ENCODE measurements at places on chromosomes 2 and 18.

GRCh38 chr2:239852272-239852671, 172.9 kb downstream of the NDUFA10 start:
- no peak for DNase-seq

DNA sequence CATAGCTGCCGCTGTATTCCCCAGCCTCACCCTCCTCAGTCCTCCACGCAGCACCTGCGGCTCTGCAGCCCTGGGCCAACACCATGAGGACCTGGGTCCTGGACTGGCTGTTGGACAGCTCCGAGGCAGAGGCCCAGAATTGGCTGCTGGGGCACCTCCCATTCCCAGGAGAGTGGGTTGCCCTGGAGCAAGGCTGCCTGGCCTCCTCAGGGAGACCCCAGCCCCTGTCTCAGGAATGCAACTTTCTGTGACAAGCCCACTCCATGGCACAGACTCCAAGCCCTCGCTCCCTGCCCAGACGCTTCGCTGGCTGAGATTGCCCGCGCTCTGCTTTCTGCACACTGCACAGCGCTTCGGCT, 33.0 kb downstream of the CYP26B1 start:
- DNase-seq, result no peak

- no peak for DNase-seq
Observed at GRCh38 chr2:168189835-168190569, 57.4 kb downstream of the STK39 start.

GRCh38 chr2:176533505-176534193, 264.4 kb downstream of the MTX2 start:
- DNase-seq, result no peak

DNA sequence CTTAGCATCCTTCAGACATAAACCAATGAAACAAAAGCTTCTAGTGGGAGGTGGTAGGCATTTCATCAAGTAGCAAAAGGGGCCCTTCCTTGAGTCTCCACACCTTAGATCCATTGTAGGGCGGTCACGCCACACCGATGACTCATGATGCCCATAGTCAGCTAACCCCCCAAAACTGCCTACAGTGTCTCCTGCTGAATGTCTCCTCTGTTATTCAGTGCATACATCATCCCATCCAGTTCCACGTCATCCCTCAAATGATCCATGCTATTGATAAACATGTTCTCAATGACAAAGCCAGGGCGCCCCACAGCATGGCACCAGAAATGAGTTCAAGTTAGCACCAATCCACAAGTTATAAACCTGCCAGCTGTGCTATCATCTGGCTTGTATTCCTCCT, 57.4 kb upstream of the ACKR3 start:
- no peak for DNase-seq

- DNase-seq, result no peak
Observed at GRCh38 chr2:16141641-16141921, 201.2 kb downstream of the MYCN start.

- DNase-seq, result no peak
Observed at GRCh38 chr2:232668805-232669444, 28.2 kb upstream of the GIGYF2 start.

- peak; percentile 77 for DNase-seq
Observed at GRCh38 chr2:217035967-217036366, 176.1 kb upstream of the TNP1 start.

DNA sequence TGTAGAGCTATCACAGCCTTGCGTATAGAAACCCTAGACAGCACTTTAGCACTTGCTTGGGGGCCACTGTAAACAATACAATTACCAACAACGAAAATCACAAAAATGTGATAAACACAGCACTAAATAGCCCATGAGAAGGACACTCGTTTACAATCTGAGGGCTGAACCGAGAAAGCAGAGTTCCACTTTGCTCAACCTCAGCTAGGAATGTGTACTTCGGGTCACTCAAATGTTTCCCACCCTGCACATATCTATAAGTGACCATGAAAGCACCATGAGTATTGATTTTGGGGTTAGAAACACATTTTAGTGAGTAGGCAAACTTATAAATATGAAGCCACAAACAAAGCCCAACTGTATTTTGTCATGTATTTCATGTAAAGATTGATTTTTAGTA, 62.3 kb downstream of the FRZB start:
- DNase-seq, result no peak

- DNase-seq, result no peak
Observed at GRCh38 chr2:84962917-84963316, 8.0 kb upstream of the KCMF1 start.

GRCh38 chr2:202452744-202453143, 76.6 kb downstream of the BMPR2 start:
- DNase-seq, result no peak

- DNase-seq, result no peak
Observed at GRCh38 chr2:26674002-26674751, 18.3 kb upstream of the KCNK3 start.

DNA sequence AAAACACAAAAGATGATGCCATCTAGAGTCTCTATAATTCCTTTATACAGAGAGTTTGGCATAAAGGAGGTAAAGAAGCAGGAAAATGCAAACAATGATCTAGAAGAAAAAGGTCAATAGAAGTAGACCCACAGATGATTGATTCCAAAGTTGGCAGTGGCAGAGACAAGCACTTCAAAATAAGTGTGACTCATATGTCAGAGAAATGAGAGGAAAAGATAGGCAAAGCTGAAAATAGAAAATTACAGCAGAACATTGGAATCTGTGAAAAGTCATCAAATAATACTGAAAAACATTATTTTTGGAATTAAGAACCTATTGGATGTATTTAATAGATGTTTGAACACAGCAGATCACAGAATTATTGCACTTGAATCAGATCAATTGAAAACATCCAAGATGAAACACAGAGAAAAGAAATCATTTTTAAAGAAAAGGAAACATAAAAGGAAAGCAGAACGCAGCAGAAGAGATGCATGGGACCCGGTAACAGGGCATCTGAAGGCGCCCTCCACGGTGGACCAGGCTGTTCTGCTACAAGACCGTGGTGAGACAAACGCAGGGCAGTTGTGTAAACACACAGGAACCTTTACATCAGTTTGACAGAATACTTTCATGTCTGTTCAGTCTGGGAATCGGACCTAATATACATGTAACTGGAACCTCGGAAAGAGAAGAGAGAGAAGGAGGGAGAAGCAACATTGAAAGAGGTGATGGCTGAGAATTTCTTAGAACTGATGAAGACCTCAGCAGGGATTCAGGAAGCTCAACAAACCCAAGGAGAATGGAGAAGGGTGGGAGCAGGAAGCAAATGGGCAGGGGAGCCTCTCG, 74.6 kb upstream of the GPC1 start:
- no peak for DNase-seq

DNA sequence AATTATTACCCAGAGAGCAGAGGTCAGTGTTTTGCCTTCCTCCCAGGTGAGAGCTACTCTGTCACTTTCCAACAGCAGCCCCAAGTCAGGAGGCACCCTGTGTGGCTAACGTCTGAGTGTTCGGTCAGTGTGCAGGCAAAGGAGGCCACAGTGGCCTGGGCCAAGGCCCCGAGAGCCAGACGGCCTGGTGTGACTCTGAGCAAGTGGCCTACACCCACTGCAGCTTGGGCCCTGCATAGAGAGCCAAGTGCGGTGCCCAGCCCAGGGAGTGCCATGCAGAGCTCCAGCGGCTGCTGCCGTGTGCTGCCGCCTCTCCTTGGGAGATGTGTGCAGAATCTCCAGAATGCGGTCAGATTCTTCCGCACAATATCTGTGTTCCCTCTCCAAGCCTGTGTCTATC, 70.4 kb downstream of the GNAL start:
- DNase-seq, result no peak

DNA sequence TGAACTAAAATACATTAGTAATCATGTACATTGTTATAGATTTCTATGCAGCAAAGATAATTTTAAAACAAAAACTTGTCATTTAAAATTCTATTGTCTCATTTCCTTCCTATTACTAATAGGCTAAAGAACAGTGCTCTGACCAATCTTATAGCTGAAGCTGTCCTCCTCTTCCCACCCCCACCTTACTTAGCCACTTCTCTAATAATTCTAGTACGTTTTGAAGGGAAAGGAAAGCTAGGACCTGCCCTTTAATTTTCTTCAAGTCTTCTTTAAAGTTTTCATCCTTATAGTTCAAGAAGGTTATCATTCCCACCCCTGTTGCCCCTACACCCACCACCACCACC, 121.6 kb downstream of the RBMS1 start:
- no peak for DNase-seq

GRCh38 chr18:42072407-42072806, 117.4 kb downstream of the PIK3C3 start:
- no peak for DNase-seq

- peak; percentile 32 for DNase-seq
Observed at GRCh38 chr2:196274387-196274809, 103.0 kb upstream of the STK17B start.

GRCh38 chr2:237143118-237143517, 57.4 kb downstream of the COPS8 start:
- no peak for DNase-seq

- DNase-seq, result peak; percentile 79
Observed at GRCh38 chr18:11246495-11247300, 97.3 kb upstream of the PIEZO2 start.

DNA sequence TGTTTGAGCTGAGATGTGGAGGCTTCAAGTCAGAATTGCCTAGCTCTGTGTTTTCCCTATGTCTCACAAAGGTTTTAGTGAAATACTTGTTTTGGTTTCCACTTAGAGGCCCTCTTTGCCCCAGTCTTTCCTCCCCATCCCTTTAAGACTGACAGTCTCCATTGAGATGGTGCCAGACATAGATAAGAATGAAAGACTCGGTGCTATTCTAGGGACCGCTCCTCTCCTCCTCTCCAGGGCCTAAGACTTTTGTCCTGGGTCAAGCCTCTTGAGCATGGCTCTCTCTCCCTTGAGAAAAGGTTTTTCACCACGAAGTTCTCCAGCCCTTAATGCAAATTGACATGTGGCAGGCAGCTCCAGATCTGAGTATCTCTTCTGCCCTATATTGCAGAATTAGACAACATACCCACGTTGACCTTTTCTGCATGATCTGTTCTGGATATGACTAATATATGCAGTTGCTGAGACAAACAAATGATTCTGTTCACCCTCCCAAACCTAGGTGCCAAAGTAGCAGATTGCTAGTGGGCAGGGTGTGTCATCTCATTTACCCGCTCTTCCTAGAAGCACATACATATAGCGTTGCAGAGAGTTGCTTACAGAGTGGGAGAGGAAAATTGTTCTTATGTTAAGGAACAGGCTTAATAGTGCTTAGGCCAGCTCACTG, 47.5 kb upstream of the ACSL3 start:
- DNase-seq, result no peak

DNA sequence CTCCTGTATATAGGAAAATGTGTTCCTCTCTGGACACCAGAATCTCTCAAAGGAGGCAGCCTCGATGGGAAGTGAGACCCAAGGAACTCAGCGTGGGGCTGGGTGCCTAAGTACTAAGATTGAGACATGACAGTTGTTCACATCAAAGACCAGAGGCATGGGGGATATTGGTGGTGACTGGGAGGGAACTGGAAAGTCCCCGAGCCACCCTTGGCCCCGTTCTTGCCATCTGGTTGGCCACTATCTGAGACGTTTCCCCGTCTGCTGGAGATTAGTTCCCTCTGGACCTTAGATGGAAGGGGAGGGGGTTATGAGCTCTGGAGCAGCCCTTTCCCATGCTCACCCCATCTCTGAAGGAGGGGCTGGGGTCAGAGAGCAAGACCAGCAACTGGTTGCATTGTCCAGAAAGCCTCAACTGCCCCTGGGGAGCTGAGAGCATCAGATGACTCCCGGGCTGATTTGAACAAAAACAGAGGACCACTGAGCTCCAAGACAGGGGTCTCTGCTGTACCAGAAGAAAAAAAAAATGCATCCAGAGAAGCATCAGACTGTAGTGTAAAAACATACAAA, 11.8 kb downstream of the FBLN7 start:
- no peak for DNase-seq

DNA sequence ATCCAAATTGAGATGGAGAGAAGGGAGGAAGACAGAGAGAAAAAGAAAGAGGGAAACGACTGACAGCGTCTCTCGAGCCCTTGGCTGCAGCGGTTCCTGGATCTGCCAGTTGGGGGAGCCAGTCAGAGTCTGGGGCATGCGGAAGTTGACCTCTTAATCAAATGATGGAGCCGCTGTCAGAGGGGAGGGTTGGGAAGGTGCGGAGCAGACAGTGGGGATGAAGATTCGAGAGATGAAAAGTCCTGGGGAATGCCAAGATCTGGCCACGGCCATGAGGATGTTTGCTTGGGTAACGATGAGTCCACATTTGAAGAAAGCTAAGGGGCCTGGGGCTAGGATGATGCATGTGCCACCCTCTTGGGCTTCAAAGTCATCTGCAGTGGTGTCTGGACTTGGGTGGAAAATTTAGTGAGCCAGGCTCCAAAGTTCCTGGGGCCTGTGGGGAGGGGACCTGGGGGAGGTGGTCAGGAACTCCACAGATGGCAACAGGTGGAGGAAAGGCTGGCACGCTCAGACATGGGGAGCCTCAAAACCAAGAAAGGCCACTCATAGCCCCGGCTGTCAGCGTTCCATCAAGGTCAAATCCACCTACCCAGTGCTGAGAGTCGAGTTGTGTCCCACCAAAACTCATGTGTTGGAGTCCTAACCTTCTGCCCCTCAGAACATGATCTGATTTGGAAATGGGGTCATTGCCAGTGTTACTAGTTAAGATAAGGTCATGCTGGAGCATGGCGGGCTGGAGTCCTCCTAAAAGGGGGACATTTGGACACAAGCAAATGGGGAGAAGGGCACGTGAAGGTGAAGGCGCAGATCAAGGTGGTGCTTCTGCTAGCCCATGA, 200.1 kb downstream of the NDUFA10 start:
- peak; percentile 18 for DNase-seq

DNA sequence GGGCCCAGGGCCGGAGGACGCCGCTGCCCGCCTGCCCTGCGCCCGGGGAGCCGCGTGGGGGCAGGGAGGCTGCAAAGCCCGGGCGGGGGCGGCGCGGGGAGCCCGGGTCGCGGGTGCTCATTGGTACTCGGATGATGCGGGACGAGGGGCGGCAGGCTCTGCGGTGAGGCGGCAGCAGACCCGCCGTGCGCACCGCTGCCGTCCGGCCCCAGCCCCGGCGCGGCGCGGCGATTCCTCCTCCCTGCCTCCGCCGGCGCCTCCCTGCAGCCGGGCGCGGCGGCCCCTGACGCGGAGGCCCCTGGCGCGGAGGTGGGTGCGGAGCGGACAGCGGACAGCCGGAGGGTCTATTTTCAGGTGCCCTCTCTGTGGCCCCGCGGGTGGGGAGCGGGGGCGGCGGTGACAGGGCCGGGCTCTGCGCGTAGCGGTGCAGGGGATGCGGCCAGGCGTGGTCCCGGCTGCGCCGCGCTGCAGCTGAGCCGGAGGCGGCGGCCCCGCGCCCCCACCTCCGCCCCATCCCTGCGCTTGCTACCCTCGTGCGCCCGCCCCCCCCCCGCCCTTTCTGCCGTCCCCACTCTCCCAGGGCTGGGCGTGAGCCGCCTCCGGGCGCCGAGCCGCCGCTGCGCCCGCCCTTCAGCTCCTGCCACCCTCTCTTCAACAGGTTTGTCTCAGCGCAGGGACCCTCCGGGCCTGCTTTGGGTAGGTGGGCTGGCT, 640 bp downstream of the SPTBN1 start:
- DNase-seq, result peak; percentile 72
